Aorta (tissue), 5 donors: ENCODE measurements at places on chromosomes 5 and 9. TPM values are rescaled to one million over a fixed set of nuclear protein-coding genes. Genes with fewer than 3 reads are reported as not detected.
A peak's percentile ranks its signal among the peaks of the same experiment; 100 is the strongest.

The DDX4 gene
- not detected for total RNA-seq

DNA sequence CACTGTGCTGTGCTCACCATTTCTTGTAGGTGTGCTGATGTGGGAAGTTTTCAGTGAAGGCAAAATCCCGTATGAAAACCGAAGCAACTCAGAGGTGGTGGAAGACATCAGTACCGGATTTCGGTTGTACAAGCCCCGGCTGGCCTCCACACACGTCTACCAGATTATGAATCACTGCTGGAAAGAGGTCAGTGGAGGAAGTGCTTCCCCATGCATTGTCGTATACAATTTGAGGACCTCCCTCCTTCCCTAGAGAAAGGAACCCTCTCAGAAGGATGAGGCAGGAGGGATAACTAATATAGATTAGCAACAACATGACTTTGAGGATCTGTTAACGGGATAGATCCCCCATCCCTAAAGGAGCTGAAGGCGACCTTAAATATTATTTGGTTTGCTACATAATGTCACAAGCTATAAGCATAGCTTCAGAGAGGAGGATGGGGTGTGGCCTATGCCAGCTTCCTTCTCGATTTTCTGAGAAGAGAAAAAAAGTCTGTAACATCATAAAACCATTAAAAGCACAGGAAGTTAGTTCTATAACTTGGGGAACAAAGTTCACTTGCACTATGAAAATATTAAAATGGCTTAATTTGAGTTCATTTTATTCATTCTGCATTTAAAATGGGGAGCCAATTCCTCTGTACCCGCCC lies 17.0 kb upstream of the CYFIP2 start:
- no peaks in the 10 kb centered on the region for H3K27me3 ChIP-seq
- H3K27ac ChIP-seq = no peak overlapping the region
- no peak overlapping the region for H3K4me3 ChIP-seq
- no peaks in the 10 kb centered on the region for H3K4me1 ChIP-seq
- DNase-seq = no peak
- H3K36me3 ChIP-seq = no peaks in the 10 kb centered on the region

DNA sequence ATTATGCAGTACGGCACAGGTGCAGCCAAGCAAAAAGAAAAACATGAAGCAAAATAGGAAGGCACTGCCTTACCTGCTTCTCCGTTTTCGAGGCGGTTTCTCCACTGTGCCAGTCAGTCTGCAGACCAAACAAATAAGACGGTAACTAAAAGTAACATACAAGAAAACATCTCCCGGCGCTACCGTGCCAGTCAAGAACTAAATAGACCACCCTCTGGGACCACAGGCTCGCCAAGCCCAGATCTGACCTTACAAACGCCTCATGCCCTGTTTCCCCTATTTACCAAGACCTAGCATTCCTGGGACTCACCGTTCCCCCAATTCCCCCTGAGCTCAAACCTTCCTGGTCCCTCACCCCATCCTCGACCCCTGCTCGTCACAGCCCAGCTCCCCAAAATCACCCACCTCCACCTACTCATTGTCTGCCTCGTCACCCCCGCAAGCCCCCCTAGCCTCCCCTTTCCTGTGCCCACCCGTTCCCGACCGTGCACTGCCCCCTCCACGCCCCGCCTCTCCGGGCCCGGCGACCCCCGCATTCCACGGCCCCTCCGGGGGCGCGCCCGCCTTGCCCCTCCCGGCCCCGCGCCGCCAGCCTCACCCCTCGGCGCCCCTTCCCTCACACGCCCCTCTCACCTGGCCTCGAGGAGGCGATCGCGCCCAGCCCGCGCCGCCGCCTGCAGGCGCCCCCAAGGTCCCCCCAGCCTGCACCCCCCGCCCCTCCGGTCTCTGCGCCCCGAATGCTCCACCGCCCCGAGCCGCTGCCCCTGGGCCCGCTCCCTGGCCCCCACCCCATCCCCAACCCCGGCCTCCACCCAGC lies 560 bp downstream of the SCAI start:
- peak overlapping the region; percentile 88 for H3K4me3 ChIP-seq
- no peaks in the 10 kb centered on the region for H3K27me3 ChIP-seq
- no peak for DNase-seq

DNA sequence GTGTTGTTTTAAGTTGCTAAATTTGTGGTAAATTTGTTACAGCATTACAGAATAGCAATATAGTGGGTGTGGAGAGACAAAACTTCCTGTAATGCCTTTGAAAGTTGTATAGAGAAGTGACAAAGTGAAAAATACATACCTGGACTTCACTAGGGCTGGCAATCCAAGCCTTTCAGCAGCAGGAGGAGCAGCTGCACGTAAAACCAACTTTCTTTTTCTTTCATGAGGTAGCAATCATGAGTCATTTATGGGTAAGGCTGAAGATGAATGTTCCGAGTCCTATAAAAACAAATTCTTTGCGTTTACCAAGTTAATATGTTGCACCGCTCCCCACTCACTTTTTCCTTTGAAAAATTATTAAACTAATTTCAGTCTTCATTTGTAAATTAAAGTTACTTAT lies 1138.2 kb downstream of the TAF11L14 start:
- no peaks in the 10 kb centered on the region for H3K36me3 ChIP-seq
- no peak overlapping the region for H3K4me3 ChIP-seq
- H3K27ac ChIP-seq = no peak overlapping the region
- DNase-seq = no peak

DNA sequence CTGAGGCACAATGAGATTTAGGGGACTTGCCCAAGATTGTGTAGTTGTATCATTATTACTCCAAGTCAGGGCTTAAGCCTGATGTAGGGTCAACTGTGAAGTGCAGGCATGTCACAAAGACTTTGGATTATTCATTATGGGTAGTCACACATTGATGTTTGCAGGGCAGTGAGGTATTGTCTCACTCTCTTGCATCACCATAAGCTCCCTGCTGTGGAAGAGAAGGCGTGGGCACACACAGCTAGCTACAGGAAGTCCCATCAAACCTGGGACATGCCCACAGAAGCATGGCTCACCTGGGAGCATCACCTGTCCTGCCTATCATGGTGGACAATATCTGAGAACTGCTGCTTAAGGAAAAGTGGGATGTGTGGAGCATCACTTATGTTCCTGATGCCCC lies 42.1 kb downstream of the TMOD1 start:
- H3K27me3 ChIP-seq = no peaks in the 10 kb centered on the region
- H3K27ac ChIP-seq = no peak overlapping the region
- H3K4me1 ChIP-seq = no peaks in the 10 kb centered on the region
- DNase-seq = no peak
- H3K36me3 ChIP-seq = peaks cover 2% of the 10 kb centered on the region

The ERAP2 gene
- 24.2 TPM for total RNA-seq

DNA sequence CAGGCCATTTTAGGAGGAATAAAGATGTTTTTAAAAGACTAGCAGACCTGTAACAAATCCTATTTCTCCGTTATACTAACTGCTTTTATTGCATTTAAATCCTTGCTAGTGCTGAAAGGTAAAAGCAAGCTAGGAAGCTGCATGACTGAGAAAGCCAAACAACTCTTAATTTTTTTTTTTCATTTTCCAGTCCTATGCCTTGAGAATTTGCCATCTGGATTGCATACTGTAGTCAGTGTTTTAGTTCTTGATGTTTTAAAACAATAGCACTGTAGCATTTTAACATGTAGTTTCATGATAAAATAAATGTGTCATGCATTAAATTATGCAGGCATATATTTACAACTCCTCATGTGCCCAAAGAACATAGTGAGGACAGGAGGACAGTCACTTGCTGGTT lies 108.4 kb upstream of the FGF10 start:
- no peak overlapping the region for H3K4me3 ChIP-seq
- no peak for DNase-seq
- no peak overlapping the region for H3K27ac ChIP-seq
- H3K4me1 ChIP-seq = no peaks in the 10 kb centered on the region
- no peaks in the 10 kb centered on the region for H3K27me3 ChIP-seq
- H3K36me3 ChIP-seq = no peaks in the 10 kb centered on the region

- H3K4me1 ChIP-seq = no peaks in the 10 kb centered on the region
- no peaks in the 10 kb centered on the region for H3K27me3 ChIP-seq
- no peaks in the 10 kb centered on the region for H3K36me3 ChIP-seq
- H3K4me3 ChIP-seq = no peak overlapping the region
These were observed 65.0 kb downstream of the ST8SIA4 start for GRCh38 chr5:100838048-100838473.

GRCh38 chr5:115243412-115243811 lies 19.3 kb downstream of the PGGT1B start:
- H3K4me1 ChIP-seq = peaks cover 3% of the 10 kb centered on the region
- H3K27ac ChIP-seq = no peak overlapping the region
- no peak overlapping the region for H3K4me3 ChIP-seq
- no peak for DNase-seq

- peaks cover 3% of the 10 kb centered on the region for H3K4me1 ChIP-seq
- no peaks in the 10 kb centered on the region for H3K27me3 ChIP-seq
- H3K4me3 ChIP-seq = no peak overlapping the region
- no peaks in the 10 kb centered on the region for H3K36me3 ChIP-seq
These were observed 172.0 kb downstream of the GDNF start for GRCh38 chr5:37667846-37668245.

The BTNL3 gene
- not detected for total RNA-seq

DNA sequence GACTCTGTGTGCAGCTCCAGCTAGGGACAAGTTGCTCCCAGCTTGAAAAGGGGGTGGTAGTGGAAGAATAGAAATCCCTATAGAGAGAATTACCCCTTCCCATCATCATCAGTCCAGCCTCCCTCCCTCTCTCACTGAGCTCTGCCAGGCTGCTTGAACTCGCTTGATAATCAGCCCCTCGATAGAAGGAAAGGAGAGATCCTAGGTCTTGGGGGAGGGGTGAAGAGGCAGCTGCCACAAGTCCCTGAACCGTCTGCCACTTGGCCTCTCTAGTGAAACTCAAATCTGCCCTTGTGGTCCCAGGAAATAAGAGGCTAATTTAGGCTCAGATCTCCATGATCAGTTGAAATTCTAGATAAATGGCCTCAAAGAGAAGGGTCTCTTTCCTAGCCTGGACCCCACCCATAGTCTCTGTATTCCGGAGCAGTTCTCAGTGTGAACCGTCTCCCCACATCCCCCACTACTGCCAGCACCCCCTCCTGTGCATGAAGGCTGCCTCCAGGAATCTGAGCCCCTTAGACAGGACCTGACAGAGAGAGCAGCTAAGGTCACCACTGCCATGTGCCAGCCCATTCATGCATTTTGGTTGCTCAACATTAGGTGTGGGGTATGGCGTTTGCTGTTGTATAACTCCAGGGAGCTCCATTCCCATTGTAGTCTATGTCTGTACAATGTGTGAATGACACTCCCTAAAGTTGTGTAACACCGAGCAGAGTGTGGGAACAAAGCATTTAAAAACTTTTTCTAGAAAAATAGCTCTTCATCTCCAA lies 5.5 kb downstream of the DNAJB5 start:
- H3K4me3 ChIP-seq = no peak overlapping the region
- peaks cover 4% of the 10 kb centered on the region for H3K36me3 ChIP-seq
- no peaks in the 10 kb centered on the region for H3K4me1 ChIP-seq
- peak overlapping the region; percentile 87 for H3K27ac ChIP-seq
- no peaks in the 10 kb centered on the region for H3K27me3 ChIP-seq
- no peak for DNase-seq

The PTGER4 gene
- 18.2 TPM for total RNA-seq

GRCh38 chr5:109836280-109836679 lies 146.6 kb downstream of the MAN2A1 start:
- no peak overlapping the region for H3K27ac ChIP-seq
- no peaks in the 10 kb centered on the region for H3K4me1 ChIP-seq
- no peaks in the 10 kb centered on the region for H3K36me3 ChIP-seq
- no peak overlapping the region for H3K4me3 ChIP-seq
- no peaks in the 10 kb centered on the region for H3K27me3 ChIP-seq

The SPINK5 gene
- 1.1 TPM for total RNA-seq
